RPMI8226 (cell line): ENCODE measurements at places on chromosomes 3 and 15.

GRCh38 chr3:69212411-69213160 is 90.2 kb upstream of the LMOD3 start:
- DNase-seq: peak; percentile 6

- no peak for DNase-seq
These were observed 43.0 kb downstream of the RAB8B start for GRCh38 chr15:63232405-63232804.

DNA sequence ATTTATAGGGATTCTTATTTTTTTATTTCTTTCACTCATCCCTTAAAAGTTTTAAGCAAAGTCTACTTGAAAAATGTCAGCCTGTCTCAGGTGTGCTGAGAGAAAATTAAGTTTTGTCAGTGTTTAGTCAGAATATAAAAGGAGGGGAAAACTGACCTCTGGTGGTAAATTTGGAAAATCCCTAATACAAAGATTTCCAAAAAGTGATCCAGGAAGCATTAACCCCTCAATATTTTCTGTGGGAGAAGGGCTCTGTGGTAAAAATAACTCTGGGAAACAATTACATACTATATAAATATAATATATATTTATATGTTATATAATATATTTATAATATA is 41.0 kb upstream of the FRMD4B start:
- DNase-seq: no peak

GRCh38 chr3:64756398-64756986 is 68.7 kb upstream of the ADAMTS9 start:
- DNase-seq: no peak

DNA sequence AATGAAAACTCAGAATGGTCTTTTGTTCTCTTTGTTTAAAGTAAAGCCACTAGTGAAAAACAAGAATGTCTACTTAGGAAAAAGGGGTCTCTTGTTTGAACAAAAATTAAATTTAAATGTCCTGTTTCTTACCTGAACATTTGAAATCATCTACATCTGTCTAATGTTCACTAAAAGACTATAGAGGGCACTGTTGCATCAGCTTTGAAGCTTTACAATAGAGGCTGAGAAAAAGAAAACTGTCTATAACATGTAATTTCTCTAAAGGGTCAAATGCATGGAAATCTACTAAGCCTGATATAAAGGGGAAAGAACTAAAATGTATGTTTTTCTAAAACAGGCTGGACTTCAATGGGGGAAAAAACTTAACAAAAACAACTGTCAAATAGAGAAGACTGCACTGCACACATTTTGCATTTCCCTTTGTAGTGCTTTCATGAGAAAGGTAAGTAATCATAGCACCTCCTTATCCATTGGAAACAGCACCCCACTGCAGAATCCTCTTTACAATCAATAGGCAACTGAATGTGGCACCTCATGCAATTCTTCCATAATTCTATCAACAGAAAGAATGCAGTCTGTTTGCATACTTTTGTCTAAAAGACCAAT is 26.3 kb downstream of the DPH6 start:
- no peak for DNase-seq

DNA sequence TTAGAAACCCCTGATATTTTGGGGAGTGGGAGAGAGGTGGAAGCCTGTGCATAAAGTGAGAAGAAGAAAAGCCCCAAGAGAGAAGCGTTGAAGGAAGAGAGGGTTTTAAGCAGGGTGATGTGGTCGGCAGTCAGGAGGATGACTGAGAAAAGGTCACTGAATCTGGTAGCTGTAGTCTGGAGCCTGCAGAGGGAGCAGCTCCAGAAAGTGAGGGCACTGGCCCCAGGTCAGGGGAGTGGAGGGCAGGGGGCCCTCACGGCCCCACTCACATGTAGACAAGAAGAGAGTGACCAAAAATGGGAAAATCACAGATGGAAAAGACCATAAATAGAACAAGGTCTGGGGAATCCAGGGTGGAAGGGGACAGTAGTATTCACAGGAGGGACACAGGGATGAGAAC is 105.5 kb downstream of the RYK start:
- DNase-seq: no peak

DNA sequence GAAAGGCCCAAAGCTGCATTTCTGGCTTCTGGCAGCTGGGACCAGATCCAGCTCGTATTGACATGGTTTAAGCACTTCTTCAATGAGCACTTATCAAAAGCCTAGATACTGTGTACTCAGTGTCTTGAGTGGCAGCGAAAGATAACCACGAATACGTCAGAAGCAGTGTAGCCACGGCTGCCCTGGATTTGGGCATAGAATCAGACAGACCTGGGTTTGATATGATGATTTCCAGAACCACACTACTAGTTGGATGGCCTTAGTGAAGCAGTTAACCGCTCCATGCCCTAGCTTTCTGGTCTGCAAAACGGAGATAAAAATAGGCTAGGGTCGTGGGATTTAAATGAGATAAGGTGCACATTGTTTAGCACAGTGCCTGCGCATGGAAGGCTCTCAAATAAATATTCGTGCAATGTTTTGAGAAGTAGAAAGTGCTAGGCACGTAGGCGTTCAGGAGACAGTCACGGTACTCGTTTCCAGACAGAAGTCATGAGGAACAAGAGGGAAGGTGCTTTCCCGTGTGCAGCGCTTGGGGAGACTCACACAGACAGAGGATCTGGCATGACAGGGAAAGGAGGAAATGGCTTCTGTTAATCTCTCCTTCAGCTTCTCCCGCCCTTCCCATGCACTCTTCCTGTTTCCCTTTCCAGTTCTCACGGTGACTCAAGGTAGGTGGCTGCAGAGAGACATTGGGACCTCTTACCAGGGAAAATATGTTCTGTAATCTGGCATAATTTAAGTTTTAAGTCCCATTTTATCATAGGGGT is 70.3 kb downstream of the CCNL1 start:
- peak; percentile 60 for DNase-seq

DNA sequence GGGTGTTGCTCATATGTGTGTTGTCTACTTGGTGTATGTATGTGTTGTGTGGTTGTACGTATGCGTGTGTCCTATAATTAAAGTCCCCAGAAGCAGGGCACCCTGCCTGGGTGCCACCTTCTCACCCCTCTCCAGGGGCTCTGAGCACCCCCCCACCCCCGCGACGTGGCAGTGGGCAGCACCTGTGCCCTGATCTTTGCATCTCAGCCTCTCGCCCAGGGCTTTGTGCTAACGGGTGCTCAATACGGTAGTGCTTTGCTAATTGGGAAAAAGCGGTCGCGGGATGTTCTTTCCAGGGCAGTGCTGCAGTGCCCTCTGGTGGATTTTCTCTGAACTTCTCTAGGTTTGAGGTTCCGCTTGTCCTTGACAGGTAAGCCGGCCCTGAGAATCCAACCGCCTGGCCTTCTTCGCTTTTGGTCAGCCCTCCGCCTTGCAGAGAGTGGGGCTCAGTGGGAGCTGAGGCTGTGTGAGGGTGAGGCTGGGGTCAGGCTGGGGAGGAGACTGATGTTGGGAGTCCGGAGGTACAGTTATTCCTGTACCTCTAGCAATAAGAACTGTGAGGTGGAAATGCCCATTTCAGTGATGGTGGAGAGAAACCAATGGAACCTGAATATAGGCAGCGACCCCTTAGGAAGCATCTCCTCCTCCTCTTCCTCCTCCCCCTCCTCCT is 17.6 kb upstream of the EPHB3 start:
- DNase-seq: peak; percentile 88

- peak; percentile 26 for DNase-seq
These were observed 68.4 kb downstream of the HES1 start for GRCh38 chr3:194204042-194204987.

DNA sequence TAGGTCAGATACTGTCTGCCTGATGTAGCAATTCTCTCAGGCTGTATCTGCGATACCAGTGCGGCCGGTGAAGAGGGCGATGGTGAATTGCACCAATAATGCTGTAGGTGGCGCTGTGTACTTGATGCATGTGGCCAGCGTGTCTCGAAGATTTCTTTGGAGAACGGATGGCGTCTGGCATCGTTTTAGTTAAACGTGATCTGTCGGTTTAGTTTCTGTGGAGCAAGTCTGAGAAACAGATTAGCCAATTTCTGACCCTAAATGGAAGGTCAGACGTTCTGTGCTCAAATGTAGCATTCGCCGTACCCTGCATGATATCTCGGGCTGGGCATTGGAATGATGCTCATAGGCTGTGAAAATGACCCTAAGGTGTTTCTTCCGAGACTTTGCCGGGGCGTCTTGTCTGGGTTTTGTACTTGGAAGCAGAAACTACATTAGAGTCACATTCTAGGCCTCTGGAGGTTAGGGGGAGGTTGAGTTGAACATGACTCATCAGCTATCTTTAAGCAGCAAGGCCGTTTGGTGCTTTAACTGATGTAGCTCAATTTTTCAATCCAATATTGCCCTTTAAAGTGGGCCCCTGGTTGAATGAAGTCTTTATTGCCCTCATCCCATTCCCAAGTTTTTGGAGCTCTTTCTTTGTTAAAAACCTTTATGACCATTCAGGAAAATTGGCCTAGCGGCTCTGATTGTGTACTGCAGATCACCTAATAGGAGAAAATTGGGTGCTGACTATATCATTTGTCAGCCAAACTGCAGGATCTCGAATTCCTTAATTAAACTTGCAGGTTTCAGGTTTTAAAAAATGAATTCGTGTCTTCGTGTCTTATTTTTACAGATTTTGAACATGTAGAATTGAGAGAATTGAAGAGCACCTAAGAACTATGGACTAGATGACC is 80.0 kb downstream of the SQOR start:
- peak; percentile 63 for DNase-seq

GRCh38 chr3:14110699-14111098 is 14.0 kb downstream of the CHCHD4 start:
- no peak for DNase-seq

DNA sequence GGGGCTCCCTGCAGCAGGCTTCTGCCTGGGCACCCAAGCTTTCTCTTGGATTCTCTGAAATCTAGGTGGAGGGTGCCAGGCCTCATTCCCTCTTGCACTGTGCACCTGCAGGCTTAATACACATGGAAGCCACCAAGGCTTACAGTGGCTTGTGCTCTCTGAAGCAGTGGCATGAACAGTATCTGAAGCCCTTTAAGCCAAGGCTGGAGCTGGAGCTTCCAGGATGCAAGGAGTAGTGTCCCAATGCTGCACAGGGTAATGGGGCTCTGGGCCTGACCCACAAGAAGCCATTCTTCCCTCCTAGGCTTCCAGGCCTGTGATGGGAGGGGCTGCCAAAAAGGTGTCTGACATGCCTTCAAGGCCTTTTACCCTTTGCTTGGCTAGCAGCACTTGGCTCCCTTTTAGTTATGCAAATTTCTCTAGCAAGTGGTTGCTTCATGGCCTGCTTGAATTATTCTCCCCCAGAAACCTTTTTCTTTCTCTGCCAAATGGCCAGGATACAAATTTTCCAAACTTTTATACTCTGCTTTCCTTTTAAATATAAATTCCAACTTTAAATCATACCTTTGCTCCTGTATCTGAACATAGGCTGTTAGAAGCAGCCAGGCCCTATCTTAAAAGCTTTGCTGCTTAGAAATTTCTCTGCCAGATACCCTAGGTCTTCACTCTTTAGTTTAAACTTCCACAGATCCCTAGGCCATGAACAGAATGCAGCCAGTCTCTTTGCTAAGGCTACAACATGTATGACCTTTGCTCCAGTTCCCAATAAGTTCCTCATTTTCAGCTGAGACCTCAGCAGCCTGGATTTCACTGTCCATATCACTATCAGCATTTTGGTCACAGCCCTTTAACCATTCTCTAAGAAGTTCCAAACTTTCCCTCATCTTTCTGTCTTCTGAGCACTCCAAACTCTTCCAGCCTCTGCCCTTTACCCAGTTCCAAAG is 201.1 kb upstream of the LRRFIP2 start:
- no peak for DNase-seq

DNA sequence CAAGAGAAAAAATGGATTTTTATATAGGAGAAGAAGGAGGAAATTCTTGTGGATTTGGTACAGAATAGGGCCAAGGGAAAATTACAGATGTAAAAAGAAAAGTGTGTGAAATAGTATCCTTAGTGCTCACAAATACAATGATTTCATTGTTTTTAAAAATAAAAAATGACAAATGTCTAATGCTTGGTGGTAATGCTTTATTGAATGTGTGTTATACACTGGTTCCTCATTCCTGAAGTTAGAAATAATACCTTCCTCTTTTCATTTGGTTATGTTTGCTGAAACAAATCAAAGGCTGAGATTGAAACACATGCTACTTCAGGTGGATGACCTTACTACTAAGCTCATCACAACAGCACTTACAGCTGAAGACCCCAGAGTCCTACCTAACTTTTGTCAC is 37.7 kb upstream of the CCR2 start:
- no peak for DNase-seq

DNA sequence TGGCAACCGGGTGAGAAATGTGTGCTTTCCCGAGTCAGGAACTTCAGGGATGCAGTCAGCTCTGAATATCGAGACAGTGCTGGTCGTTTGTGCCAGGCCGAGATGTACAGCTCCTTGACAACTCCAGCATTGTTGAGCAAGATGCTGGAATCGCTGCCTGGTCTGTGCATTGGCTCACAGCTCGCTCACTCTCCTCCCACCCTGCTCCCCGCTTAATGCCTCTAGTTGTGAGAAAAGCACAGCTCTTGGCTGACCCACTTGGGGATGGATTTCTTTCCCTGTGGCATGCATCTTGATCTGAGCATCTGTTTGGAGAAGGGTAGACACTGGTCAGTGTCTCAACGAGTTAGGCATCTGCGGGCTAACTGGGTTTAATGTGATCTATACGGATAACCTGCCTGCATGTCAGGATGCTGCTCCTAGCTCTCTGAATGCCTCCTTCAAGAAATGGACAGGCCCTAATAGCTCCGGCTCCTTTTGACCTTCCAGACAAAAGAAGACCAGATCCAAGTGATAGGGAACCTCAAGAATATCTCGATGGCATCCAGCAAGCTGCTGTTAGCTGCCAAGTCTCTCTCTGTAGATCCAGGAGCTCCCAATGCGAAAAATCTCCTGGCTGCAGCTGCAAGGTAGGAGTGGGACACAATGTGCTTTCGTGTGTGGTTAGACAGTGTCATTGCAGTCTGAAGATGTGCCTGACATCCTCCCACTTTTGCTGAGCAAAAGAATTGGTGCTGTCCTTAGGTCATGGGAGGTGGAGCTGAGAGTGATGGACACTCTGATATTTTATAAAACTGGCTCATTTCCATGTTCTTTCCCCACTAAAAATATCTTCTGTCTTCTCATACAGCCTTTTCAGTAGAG is 302.2 kb upstream of the TPM1 start:
- DNase-seq: no peak

DNA sequence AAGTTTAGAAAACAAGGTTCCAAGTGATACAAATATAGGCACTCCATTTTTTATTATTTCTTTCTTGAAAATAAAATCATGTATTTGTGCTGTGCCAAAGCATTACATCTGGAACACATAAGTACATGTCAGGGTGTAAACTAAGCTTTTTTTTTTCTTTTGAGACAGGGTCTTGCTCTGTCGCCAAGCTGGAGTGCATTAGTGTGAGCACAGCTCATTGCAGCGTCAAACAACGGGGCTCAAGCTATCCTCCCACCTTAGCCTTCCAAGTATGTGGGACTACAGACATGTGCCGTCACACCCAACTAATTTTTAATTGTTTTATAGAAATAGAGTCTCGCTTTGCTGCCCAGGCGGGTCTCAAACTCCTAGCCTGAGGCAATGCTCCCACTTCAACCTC is 9.0 kb downstream of the SPATA12 start:
- DNase-seq: no peak

DNA sequence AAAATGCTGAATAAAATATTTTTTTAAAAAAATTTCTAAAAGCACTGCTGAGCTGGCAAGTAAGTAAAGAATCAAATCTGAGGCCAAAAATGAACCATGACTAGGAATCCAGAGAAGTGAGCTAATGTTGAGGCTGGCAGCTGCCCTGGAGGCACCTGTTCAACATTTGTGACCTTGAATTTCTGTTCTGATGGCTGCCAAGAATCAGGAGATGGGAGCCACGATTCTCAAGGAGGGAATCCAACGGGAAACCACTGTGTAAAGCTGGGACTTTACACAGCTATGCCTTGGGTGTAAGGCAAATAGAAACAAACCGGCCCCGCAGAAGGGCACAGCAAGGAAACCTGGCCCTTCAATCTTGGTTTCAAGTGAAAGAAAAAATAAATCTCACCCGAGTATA is 22.7 kb downstream of the HEG1 start:
- no peak for DNase-seq
